ENCODE measurements at places on chromosomes 5 and 9.

DNA sequence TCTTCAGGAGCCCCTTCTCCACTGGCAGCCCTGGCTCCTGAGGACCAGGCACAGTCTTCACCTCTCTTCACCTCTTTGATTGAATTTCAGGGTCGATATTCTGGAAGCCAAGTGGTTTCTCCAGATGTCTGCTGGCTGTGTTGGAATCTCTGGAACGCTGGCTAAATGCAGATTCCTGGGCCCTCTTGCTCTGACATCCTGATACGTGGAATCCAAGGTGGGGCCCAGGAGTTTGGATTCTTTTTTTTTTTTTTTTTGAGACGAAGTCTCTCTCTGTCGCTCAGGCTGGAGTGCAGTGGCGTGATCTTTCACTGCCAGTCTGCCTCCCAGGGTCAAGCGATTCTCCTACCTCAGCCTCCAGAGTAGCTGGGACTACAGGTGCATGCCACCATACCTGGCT is 26.8 kb upstream of the IER5L start:
- no peak for DNase-seq

- no peak for DNase-seq
Measured at GRCh38 chr5:604391-604831, 7.7 kb upstream of the CEP72 start.

DNA sequence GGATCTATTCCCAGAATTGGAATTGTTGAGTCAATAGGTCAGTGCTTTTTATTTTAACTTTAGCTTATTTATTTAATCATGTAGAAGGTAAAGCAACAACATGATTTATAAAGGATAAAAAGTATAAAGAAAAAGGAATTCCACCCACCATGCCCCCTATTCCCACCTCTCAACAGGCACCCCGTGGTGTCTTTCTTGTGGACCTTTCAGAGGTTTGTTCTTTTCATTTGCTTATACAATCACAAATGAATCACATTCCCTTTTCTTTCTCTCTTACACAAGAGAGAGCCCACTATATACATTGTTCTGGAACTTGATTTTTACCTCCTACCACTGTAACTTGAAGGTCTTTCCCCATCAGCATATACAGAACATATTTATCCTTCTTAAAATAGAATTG is 37.2 kb upstream of the SMIM32 start:
- DNase-seq = no peak

DNA sequence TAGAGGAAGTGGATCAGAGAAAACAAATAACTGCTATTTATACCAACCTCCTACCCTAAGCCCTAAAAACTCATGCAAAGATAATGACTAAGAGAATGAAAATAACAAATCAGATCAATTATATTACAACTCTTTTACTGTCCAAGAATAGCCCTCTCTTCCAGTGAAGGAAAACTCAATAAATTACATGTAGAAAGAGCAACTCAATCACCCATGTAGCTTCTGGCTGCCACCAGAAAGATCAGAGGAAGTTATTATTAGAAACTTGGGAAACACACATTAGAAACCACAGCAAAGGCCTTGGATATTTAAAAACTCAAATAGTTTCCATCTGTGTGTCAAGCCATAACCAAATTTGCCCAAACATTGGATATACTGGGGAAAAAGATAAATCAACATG is 134.0 kb upstream of the TARS1 start:
- no peak for DNase-seq

DNA sequence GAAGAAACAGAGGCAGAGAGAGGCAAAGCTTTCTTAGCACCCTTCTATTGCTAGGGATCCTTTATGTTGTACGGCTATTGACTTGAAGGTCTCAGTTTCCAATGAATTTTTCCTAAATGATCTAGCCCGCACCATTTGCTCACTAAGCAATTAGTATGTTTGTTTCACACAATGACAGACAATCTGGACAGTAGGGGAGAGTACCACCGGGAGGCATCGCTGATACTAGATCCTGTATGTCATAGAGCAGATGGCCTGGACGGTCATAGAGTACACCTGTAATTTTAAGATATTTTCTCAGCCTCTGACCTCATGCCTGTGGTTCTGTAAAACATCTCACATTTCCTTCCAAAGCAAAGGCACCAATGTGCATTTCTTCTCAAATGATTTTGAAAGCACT is 194.3 kb downstream of the TLE4 start:
- DNase-seq = no peak

DNA sequence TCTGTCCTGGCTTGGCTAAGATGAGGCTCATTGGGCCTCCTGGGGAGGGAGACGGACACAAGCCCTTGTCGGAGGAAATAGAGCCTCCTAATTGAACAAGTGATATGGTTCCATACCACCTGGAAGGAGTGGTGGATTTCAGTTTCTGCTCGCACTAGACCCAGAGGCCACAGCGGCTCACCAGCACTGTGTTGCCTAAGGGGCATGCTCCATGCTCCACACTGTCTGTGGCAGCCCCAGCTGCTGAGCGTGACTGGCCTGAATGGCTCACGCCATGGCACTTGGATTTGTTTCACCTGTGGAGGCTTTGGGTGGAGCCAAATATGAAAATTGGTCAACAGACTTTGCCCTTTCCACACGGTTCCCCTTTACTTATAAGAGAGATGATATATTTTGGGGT is 181.1 kb downstream of the HSPA4 start:
- no peak for DNase-seq

All from tongue (tissue), 3 donors.